NCI-H1105 (cell line): ENCODE measurements at places on chromosomes 1 and 21.
A peak's percentile ranks its signal among the peaks of the same experiment; 100 is the strongest.

- no peak for DNase-seq
Observed at GRCh38 chr1:79551321-79551720, 544.8 kb upstream of the ADGRL4 start.

- peak; percentile 28 for DNase-seq
Observed at GRCh38 chr1:200028586-200029034, 1.1 kb downstream of the NR5A2 start.

- no peak for DNase-seq
Observed at GRCh38 chr21:33377221-33377920, 25.8 kb upstream of the IFNGR2 start.

GRCh38 chr1:99216956-99217355 lies 47.3 kb upstream of the PLPPR4 start:
- DNase-seq = no peak

DNA sequence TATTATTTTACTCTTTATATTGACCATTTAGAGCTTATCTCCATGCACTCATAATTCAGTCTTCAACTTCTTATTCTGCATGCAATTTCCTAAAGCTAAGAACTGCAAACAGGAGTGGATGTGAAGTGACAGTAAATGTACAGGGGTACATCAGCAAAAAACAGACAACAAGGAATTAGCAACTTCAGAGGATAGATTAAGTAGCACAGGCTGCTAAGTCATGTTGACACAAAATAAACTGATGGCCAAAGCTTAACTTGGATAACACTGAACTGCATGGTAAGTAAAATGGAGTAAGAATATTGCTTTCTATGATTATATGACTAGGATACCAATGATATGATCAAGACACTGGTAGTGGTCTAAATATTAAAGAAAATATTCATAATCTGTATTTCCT lies 66.5 kb downstream of the USP24 start:
- no peak for DNase-seq

DNA sequence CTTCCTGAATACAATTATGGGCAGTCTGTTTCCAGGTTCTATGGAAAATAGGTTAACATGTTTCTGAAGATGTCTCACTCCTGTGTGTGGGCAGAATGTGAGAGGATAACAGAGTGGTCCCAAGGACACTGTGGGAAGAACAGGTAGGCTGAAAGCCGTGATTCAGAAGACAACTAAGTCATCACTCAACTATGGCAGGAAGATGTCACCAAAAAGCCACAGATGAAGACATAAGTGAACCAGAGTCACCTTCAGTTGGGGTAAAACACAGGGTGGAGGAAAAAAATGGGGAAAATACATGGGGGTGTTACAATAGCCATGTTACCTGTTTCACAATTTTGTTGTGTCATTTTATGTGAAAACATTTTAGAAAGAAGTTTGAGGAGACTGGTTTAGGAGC lies 75.1 kb downstream of the UCHL5 start:
- no peak for DNase-seq

GRCh38 chr1:87684713-87685205 lies 356.1 kb downstream of the LMO4 start:
- peak; percentile 76 for DNase-seq

- DNase-seq = peak; percentile 85
Observed at GRCh38 chr1:200510228-200510623, 100.4 kb upstream of the ZNF281 start.

DNA sequence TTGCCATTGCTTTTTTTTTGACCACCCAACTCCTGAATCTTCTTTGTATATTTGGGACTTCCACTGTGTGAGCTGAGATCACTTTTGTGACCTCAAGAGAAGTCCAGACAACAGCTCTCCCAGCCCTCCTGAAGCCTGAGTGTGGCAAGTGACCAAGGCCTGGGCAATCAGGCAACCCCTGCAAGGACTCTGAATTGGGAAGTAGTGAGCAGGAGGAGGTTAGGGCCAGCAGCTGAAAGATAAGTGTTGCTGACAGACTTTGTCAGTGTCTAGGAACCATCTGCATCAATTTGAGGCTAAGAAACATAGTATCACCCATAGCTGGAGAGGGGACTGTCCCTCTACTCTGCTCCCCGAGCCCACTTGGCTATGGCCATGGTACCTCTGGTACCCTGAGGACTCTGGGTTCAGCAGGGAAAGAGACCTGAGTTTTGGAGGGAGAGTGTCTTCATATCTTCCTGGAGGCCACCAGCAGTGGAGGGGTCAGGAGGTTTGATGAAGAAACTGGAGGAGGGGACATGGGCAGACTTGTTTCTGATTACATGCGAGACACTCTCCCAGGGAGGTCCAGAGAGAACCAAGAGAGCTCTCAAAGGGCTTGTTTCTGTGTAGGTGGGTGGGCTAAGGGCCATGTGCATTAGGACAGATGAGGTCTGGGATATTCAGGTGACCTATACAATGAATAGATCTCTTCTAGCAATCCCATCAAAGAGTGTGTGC lies 147.0 kb upstream of the DNAH14 start:
- DNase-seq = no peak

DNA sequence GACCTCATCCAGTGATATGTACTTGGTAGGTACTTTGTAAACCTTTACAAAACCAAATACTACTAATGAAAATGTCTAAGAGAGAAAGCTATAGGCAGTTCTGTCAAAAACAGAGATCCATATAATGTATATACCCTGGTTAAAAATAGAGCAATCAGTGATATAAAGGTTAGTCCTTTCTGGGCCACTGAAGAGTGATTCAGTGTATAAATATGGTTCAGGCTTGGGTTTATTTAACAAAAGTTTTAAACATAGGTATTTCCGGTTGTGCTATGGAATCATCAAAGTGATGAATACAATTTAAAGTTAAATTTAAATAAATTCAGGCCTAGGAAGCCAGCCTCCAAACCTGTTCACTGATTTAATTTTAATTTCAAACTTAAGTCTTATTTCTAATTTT lies 108.4 kb upstream of the DMRTA2 start:
- DNase-seq = no peak

DNA sequence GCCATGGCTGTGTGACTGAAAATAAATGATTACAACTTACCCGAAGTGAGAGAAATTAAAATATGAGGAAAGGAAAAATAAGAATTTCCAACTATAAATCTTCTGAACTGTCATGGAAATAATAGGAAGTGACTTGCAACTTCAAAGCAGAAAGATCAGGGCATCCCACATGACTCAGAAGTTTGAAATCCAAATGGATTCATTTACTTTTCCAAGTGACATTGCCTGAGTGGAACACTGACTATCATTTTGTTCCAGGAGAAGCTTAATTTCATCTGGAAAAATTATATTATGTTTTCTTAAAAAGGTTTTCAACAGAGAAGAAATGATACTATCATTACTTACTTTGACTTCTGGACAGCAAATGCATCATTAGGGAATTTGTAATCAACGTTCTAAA lies 110.8 kb downstream of the GREM2 start:
- DNase-seq = no peak

- peak; percentile 8 for DNase-seq
Observed at GRCh38 chr1:246012341-246012740, 494.7 kb downstream of the SMYD3 start.

DNA sequence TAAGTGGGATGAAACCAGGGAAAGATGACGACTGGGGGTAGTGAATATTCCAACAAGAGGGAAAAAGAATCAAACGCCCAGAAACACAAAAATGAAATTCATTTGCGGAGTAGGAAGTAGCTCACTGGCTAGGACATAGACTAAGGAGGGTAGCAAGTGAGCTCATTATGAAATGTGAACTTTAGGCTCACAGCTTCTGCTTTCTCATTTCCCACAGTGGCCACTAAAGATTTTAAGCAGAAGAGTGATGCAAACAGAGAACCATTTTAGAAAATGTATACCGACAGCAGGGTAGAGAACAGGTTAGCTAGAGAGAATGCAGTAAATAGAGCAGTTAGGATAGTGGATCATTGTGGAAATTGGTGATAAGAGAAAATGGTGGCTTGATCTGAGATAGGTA lies 3.5 kb downstream of the CD48 start:
- DNase-seq = no peak

DNA sequence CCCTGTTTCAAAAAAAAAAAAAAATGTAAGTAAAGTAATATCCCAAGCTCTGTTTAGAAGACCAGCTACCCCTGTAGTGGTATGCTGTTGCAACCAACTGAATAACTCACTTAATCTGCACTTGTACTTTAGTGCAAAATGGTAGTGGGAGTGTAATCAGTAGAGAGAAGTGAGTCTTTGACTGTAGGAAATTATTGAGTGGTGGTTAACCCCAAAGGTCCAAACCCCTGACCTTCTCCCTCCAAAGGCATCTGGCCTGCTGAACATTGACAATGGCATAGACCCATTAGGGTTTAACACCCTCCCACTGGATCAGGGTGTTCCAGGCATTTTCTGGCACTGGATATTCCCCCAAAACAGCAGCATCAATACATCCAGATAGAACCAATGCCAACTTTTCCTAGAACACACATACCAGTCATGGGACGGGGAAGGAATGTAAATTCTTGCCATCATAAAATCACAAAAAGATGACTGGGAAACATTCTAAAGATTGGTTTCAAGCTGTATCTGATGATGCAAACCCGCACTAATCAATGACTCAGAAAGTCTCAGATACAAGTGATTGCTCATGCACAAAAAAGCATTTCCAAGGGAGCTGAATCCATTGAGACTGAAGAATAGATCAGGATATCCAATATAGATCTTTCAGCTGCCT lies 110.3 kb downstream of the MRPL39 start:
- DNase-seq = no peak

- no peak for DNase-seq
Observed at GRCh38 chr1:240395336-240395735, 216.6 kb downstream of the GREM2 start.

- DNase-seq = peak; percentile 42
Observed at GRCh38 chr21:17441370-17441769, 71.5 kb upstream of the CXADR start.

GRCh38 chr1:221497046-221497445 lies 244.8 kb downstream of the DUSP10 start:
- no peak for DNase-seq

DNA sequence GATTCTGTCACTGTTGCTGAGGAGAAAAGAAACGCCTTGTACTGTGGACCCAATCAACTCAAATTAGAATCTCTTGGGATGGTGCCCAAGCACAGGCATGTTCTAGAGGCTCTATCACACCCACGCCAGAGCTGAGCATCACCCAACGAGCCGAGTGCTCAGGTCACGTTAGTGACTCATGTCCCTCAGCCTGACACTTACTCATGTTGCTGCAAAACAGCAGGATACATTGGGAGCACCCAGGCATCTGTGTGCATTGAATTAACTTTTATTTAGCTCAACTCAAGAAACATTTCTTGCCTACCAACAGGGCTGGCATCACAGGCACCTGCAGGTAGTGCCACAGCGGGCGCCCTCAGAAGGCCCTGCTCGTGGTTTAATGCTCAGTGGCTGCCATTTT lies 149.8 kb downstream of the ETS2 start:
- DNase-seq = no peak

- DNase-seq = no peak
Observed at GRCh38 chr21:28875078-28875477, 117.6 kb downstream of the LTN1 start.

DNA sequence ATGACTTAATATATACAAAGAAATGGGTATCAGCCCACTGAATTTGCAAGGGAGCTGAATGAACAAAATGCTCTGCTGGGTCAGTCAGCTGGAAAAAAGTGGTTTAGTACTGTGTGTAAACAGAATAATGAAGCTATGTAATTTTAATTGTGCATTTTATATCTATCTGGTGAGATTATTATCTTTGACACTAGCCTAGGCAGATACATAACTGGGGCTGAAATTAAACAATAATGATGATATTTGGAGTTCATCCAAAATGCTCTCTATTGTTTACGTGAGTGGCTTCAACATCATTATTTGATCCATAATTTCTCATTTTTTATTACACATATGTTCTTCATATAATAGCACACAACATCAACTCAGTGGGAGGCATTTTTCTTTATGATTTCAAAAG lies 208.5 kb upstream of the SNX7 start:
- DNase-seq = peak; percentile 79

GRCh38 chr1:20850021-20850420 lies 62.9 kb upstream of the HP1BP3 start:
- DNase-seq = no peak

DNA sequence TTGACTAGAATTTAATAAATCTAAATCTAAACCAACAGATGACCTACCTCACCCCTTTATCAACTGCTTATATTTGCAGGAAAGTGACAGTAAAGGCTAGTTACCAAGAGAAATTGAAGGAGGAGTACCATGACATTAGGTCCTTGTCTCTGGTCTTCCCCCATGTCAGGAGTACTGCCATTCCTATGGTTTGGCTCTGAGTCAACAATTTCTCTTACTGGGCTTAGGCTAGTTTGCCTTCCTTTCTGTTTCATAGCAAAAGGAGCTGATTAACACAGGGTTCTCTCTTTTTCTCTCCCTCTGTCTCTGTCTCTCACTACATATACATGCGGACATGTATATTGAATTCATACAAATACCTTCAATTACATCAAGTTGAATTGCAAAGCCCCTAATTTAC lies 579.9 kb downstream of the DPYD start:
- DNase-seq = no peak

DNA sequence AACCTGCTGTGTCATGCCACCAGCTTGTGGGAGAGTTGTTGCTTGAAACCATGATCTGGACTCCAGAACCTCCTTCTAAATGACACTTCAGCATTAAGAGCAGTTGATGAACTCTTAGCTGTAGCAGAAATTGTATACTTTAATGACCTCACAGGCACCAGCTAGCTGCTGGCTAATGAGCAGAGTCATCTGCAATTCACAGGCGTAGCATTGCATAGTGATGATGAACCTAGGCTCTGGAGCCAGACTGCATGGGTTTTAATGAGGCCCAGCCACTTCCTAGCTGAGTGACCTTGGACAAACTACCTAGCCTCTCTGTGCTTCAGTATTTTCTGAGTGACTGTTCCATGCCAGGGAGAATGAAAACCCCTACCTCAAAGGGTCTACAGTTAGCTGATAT lies 407.1 kb downstream of the LMO4 start:
- no peak for DNase-seq

DNA sequence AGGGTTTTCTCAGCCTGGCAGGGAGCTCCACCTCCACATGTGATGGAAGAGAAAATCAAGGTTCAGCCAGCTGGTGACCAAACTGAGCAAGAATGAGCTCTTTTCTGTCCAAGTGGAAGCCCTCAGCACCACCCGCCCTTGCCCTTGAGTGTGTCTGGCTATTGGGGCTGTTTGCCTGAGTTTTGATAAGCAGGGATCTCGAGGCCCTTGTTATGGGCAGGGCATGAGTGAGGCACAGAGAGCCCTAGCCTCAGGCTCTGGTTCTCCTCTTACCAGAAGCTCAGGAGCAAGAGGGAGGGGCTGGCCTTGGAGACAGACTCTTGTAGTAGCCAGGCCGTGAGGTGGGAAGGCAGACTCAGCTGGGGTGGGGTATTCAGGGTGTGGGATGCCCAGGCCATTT lies 37.5 kb upstream of the ARF1 start:
- DNase-seq = no peak

GRCh38 chr1:26626994-26627393 lies 68.8 kb upstream of the ARID1A start:
- no peak for DNase-seq

GRCh38 chr1:244887281-244887680 lies 22.9 kb upstream of the HNRNPU start:
- no peak for DNase-seq

- DNase-seq = no peak
Observed at GRCh38 chr1:25700626-25701025, 84.0 kb downstream of the MAN1C1 start.
